ENCODE measurements at places on chromosomes 11 and 22.

DNA sequence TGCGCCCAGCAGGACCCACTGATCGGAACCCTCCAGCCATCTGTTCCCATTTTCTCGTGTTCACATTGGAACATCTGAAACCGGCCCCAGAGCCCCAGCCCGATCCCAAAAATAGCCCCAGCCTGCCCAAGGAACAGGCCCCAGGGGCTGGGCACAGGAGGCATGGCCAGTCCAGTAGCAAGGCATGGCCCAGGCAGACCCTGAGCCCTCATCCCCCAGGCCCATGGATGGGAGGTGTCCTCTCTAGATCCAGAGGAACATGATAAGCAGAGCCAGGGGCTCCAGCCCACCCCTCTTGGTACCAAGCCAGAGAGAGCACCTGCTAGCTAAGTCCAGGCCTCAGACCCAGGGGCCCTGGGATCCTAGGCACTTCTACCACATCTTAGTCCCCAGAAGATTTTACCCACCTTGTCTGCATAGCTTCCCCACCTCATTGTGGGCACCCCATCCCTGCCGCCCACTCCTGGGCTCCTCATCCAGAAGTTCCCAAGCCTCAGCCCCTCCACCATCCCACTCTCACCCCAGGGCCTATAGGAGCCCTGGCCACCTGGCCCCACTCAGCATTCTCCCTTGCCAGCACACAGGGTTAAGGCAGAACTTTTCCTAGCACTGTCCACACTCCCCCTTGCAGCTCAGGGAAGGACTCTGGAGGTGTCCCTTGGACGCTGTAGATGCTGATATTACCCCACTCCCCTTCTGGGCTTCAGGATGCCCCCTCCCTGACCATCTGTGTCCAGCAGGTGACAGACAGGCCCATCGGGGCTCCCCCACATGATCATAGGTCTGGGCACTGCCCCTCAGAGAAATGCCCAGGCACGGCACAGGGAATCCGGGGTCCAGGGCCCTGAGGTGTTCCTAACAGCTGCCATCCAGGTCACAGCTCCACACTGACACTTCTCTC is 9.5 kb downstream of the BCL9L start:
- DNase-seq, result no peak

DNA sequence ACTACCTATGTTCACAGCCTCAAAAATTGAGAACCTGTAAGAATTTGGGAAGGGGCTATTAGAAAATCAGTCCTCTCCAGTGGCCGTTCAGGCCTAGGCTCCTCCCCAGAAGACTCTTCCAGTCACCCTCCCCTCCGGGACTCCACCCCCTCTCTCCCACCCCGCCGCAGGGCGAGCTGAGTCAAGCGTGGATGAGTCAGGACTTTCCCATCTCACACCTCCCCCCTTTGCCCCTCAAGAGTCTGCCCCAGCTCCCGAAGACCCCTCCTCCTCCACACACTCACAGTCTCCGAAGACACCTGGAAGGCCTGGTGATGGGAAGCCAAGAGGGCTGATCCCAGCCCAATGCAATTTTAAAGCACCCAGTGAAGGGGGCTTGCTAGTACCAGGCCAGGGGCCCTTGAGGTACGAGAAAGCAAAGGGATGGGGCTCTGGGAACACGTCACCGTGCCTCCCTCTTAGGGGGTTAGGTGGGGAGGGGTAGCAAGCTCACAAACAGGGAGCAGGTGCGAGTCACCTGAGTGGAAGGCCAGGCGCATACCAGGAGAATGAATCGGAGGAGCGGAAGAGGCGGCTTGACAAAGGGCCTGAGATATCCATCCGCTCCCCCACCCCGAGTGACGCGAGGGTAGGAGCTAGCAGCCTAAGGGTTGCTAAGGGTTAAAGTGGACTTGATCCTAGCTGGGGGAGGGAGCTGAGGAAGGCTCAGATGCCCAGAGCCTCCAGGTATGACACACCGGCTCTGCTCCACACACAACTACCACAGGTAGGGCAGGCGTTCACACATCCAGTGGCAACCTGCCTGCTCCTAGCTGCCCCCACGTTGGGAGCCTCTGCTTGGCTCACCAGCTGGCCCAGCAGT is 13.6 kb downstream of the BCL9L start:
- DNase-seq, result no peak

GRCh38 chr11:97732011-97732632 is 1288.6 kb upstream of the CNTN5 start:
- DNase-seq, result no peak

DNA sequence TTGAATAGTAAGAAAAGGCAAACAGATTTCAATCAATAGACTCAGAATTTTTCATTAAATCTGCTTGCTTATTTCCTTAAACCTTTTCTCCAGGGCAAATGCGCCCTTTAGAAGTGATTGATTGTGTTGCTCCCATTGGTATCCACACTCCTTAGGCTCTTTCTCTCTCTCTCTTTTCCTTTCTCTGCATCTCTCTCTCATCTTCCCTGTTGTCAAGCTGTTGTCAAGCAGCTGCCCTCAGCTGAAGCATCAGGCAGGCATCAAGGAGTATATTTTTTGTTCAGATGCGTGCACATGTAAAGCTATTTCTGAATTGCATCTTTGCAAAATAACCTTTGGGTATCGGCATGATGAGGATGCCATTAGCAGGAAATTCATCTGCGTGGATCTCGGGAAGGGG is 107.2 kb upstream of the PLET1 start:
- DNase-seq, result no peak

GRCh38 chr11:64718780-64719124 is 4.2 kb downstream of the NRXN2 start:
- no peak for DNase-seq

- no peak for DNase-seq
Measured at GRCh38 chr11:2580571-2581001, 119.2 kb downstream of the KCNQ1OT1 start.

DNA sequence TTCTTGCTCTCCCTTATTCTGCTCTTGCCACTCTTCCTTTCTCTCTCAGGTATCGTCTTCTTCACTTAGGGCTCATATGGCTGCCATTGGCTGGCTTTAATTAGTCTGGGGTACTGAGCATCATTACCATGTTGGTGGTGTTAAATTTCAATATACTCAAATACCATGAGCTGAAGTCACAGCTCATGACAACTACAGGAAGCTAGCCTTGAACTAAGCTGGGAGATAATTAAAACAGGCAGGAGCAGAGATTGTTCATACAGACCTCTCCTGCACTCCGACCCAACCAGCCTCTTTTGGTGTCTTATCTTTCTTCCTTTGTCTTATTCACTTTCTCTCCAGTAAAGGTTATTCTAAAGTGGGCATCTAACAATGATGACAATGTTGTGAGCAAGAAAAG is 130.9 kb upstream of the BLID start:
- DNase-seq, result no peak

- DNase-seq, result no peak
Measured at GRCh38 chr22:20885017-20885556, 26.3 kb downstream of the SNAP29 start.

DNA sequence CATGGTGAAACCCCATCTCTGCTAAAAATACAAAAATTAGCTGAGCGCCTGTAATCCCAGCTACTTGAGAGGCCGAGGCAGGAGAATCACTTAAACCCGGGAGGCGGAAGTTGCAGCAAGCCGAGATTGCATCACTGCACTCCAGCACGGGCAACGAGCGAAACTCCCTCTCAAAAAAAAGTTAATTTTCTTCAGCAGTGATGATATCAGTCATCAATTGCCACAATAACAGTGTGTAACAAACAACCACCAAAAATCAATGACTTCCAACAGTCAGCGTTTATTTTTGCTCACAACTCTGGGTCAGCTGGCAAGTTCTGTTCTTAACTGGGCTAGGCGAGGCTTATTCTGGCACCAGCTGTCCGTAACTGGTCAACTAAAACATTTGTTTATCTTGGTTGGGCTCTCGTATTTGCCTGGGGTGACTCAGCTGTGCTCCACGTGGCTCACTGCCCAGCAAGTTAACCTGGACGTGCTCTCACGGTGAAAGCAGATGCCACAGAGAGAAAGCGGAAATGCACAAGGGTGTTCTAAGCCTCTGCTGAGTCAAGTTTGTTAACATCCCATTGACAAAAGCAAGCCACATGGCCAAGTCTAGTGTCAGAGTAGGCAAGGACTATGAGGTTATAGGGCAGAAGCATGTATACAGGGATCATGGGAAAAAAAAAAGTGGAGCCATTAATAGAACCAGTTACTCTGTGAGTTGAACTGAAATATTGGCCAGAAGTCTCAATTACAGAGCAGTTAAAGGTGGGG is 52.1 kb downstream of the LHFPL7 start:
- DNase-seq, result peak; percentile 83

DNA sequence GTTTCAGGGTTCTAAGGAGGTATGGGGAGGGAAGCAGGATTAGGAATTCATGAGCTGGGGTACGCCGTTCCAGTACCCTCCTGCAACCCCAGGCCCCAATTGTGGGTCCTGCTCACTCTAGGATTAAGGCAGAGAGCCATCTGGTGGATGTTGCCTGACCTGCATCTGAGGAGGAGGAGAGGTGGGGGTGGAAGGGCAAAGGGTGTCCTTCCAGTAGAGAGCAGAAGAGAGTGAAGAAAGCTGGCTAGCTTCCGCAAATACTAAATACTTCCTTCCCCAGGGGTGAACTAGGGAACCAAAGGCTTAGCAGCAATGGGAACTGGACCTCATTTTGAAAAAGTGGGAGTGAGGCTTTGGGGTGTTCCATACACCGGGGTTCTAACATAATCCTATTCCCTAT is 10.6 kb downstream of the LRRC51 start:
- peak; percentile 9 for DNase-seq

GRCh38 chr11:1899090-1899489 is 7.4 kb upstream of the PRR33 start:
- DNase-seq, result no peak

- DNase-seq, result no peak
Measured at GRCh38 chr22:46001426-46002106, 24.6 kb upstream of the WNT7B start.

GRCh38 chr11:105793092-105793491 is 183.2 kb downstream of the GRIA4 start:
- DNase-seq, result no peak

GRCh38 chr22:43667656-43668055 is 144.4 kb downstream of the EFCAB6 start:
- no peak for DNase-seq

- DNase-seq, result no peak
Measured at GRCh38 chr11:30608534-30608933, 22.4 kb upstream of the MPPED2 start.

GRCh38 chr11:65217441-65218423 is 36.0 kb downstream of the CAPN1 start:
- DNase-seq, result no peak

GRCh38 chr11:464316-464715 is 14.2 kb downstream of the PTDSS2 start:
- no peak for DNase-seq

- DNase-seq, result peak; percentile 15
Measured at GRCh38 chr11:30196400-30197206, 34.2 kb upstream of the FSHB start.

DNA sequence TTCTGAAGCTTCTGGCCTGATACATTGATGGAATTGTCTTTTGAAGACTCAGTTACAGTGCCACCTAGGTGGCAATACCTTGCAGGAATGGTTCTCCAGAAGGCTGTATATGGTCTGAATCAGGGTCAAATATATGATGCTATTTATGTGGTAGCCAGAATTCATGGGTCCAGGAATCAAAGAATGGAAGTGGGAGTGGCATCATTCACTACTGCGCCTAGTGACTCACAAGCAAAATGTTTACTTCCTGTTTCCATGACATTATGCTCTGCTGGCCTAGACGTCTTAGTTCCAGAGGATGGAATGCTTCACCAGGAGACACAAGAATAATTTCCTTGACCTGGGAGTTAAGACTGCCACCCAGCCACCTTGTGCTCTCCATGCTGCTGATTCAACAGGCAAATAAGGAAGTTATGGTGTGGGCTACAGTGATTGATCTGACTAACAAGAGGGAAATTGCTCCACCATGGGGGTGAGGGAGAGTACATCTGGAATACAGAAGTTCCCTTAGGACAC is 491.8 kb downstream of the ETS1 start:
- no peak for DNase-seq

DNA sequence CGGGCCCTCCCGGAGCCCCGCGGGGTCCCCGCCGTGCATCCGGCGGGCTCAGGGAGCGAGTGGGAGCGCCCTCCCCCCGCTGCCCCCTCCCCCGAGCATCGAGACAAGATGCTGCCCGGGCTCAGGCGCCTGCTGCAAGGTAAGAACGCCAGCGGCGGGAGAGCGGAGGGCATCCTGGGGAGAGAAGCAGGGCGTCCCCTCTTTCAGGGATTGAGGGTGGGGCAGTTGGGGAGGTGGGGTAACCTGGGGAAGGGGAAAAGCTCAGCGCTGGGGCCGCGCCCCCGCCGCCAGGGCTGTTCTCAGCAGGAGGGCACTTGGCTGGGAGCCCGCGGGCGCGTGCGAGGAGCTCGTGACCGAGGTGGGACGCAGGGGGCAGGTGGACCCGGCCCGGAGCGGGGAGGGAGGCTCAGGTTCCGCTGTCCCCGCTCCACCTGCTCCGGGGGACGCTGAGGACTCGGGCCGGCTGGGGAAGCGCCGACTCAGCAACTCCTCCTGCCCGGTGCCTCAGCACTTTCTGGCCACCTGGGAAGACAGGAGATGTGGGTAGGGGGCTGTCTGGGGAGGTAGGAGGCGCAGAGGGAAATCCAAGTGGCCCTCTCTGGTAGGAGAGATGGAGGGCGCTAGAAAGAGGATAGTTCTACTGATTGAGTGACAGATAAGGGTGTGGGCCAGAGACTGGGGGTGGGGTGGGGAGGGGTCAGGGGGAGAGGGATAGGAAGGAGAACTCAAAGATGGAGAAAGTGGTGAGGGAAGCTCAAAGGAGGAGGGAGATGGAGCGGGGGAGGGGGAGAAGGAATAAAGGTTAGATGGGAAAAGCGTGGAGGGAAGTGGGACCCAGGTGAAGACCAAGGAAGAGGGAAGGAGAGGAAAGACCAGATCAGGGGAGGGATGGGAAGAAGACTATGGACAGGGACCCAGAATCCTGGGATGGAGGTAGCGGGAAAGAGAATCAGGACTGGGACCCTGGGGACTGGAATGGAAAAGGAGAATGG is 726 bp downstream of the RTN4RL2 start:
- DNase-seq, result peak; percentile 4

DNA sequence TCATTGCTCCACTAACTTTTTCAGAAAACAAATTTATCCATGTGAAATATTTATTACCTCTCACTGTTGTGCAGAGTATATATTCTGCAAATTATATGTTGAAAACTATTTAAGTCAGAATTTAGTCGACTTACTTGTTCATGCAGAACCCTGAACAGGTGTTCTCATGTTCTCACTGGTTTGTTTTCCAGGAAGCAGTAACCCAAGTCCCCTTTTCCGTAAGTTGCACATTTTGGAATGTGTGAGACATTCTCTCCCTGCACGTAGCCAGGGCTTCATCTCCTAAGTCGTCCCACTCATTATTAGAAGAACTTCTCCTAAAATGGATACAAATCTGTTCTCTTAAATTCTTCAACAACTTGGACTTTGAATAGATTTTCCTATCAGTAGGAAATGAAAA is 524.9 kb downstream of the CNTN5 start:
- DNase-seq, result no peak

DNA sequence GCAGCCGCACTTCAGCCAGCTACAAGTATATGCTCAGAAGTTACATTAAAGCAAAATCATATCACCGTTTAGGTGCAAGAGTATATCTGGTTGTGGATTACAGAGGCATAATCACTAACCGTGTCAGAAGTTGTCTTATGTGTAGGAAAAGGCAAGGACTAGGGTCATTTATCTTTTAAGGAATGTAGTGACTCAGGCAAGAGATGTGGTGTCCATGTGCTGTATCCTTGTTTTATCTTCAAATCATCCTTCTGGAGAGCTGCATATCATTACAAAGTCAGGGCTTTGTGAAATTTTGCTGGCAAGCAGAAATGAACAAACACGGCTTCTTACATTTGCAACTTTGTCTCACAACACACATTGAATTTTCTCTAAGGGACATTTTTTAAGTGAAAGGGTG is 12.7 kb upstream of the CHORDC1 start:
- DNase-seq, result no peak

- DNase-seq, result no peak
Measured at GRCh38 chr11:8333376-8333775, 69.7 kb upstream of the LMO1 start.
